Hematopoietic multipotent progenitor cell (in vitro differentiated cells): ENCODE measurements at places on chromosomes 6 and 20.

GRCh38 chr6:130890521-130890971 lies 63.3 kb downstream of the SMLR1 start:
- DNase-seq: no peak

DNA sequence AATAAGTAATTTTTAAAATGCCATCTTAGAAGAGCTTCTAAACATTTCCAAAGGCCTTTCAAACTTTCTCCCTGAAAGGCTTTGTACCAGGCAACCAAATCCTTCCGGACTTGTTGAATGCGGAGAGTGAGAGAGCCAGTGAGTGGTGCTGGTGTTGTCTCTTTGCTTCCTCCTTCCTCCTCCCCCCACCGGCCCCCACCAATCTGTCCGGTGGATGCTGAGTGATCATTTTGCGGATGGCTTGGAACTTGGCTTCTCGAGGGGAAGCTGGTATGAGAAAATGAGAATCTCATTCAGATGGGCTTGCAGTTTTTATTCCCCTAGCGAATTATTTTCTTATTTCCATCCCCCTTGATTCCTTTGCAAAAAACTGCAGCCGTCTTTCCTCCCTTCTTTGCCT lies 97.3 kb downstream of the ANKRD60 start:
- no peak for DNase-seq

GRCh38 chr20:15379681-15380296 lies 1042.4 kb upstream of the FLRT3 start:
- DNase-seq: no peak

DNA sequence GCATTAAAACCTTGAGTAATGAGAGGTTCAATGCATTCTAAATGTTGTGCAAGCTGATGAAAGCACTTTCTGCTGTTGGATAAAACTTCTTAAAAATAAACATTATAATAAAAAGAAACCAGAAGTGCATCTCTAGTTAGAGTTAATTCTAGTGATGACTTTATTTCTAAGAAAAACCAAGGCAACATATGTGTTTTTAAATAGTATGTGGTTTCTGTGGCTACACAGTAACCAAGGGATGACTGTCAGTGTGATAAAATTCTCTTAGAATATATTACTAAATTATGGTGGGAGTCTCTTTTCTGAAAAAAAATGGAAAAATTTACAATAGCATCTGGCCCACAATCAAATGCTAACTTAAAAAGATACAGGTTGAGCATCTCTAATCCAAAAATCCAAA lies 117.0 kb downstream of the ME1 start:
- DNase-seq: peak; percentile 9

GRCh38 chr6:38370653-38371601 lies 268.8 kb downstream of the BTBD9 start:
- DNase-seq: no peak

DNA sequence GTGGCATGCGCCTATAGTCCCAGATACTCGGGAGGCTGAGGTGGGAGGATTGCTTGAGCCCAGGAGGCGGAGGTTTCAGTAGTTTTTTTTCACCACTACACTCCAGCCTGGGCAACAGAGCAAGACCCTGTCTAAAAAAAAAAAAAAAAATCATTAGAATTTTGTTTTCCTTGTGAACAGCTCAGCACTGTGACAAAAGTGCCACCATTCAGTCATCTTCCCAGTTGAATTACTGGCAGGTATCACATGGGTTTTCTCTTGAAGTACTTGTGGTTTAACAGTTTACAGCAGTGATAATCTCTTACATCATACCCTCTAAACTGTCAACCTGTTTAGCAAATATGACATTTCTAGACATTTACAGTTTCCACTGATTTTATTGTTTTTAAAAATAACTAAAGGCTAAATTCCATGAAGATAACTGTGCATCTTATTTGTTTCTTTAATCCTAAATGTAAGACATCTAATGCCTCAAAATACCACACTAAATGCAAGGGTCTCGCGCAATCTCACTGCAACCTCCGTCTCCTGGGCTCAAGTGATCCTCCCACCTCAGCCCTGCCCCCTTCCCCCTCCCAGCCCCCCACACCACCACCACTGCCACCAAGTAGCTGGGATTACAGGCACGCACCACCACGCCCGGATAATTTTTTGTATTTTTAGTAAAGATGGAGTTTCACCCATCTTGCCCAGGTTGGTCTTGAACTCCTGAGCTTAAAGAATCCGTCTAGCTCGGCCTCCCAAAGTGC lies 7.0 kb downstream of the TRPC4AP start:
- no peak for DNase-seq

DNA sequence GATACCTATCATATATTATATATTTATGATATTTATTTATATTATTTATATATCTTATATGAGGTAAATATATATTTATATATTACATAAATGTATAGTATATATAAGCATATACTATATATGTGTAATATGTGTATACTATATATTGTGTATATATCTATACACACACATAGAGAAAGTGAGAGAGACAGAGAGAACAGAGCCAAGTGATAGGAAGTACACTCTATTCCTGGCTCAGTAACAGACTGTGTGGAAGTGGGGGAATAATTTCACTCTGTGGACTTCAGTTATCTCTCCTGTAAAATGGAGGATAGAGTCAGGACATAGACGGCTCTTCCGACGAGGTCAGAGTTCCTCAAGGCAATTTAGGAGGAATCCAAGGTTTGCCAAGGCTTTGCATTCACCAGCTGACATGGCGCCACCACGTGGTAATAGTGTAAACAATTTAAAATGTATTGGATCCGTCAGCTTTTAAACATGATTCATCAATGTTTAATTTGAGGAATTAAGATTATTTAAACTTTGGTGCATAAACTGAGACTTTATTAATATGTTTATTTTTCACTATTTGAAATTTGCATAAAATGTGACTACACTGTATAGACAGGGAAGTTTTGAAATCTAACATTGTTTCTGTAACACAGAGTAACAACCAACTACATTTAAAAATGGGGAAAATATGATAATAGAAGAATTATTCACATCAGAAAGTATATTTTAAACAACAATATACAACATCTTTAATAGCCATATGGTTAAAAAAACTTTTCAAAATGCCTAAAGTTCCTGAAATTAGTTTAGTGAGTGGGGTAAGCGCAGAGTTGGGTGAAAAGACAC lies 75.4 kb upstream of the TMEM244 start:
- DNase-seq: peak; percentile 73

- DNase-seq: no peak
These were observed 216.8 kb upstream of the CITED2 start for GRCh38 chr6:139591075-139591865.

GRCh38 chr20:46928580-46929132 lies 34.0 kb downstream of the EYA2 start:
- DNase-seq: no peak

DNA sequence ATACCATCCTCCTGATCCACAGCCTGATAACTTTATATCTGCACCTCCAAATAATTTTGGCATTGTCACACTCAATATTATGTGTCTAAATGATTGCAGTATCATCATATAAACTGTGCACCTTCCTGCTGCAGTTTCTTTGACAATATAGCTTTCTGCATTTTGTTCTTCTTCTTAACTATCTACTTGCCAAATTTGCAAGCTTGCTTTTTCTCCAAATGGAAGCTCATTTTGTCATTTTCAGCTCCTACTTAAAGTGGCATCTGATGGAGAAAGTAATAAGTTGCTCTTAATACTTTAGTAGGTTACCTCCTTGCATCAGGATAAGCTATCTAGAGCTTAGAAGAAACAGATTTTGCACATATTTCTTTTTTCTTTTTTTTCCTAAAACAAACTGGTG lies 74.0 kb upstream of the DEFB112 start:
- no peak for DNase-seq

GRCh38 chr6:33142501-33143070 lies 49.7 kb downstream of the COL11A2 start:
- DNase-seq: no peak

DNA sequence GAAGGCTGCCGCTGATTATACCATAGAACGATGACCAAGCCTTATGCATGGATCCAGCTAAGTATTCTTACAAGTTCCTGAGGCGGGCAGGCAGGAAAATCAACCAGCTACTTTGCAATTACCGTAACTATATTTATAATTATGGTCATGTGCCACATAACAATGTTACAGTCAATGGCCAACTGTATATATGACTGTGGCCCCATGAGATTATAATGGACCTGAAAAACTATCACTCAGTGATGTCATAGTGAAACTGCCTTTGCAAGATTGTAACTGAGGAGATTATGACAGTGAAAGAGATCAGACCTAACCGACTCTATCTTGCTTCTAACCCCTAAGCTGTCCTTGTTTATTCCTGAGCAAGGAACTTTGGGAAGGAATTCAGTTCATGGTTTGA lies 33.1 kb upstream of the FAM135A start:
- DNase-seq: no peak

GRCh38 chr6:106381881-106382280 lies 21.4 kb downstream of the CRYBG1 start:
- DNase-seq: no peak

GRCh38 chr6:104527761-104528415 lies 331.8 kb downstream of the HACE1 start:
- DNase-seq: no peak

DNA sequence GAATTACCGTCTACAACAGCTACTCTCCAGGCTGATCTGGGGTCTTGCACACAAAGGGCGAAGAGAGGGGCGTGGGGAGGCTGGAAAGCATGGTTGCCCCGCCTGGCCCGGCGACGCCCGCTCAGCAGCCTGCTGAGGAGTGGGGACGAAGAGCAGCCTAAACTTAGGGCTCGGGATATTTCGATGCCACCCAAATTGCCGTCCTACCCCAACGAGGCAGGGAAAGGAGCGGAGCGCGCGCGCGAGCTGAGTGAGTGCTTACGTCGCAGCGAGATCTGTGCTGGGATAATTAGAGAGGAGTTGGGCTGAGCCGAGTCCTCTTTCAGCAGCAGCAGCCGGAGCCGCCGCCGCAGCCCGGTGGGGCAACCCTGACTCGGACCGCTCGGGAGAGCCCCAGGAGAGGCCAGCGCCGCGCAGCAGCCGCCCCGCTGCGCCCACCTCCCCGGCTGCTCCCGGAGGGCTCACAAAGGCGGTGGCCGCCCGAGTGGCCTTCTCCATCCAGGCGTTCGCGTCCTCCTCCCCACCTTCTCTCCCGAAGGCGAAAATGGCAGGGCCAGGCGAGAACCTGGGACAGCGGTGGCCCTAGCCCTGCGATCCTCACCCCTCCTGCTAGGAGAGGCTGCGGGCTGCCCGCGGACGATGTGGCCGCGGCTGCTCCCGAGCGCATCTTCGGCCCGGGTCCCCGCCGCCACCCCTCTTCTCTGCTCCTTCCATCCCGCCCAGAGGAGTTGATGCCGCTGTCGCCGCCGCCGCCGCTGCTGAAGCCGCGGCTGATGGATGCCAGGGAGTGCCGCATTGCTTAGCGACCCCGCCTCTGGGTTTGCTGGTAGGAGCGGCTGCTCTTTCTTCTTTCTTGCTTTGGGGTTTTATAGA lies at the start of gene CLVS2:
TSS of gene CLVS2 (plus strand) at position 315 of the 873 bp plus-strand sequence. CDS start 1,543 bp downstream, outside the sequence.
- peak; percentile 6 for DNase-seq

GRCh38 chr20:36969478-36970186 lies 18.1 kb upstream of the SAMHD1 start:
- DNase-seq: no peak

DNA sequence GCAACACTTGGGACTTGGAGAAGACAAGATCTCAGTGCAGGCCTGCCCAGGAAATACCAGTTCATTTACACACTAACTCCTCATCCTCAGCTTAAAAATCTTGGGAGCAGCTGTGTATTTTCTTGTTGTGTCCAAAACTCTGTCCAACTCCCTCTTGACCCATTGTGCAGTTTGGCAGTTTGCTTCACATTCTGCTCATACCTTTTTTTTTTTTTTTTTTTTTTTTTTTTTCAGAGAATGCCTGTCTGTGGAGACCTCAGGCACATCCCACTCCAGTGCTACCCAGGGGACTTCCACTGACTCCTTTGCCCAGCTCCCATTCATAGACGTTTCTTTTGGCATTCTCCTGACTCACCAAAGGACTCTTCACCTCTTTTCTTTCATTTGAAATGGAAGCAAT lies 265.8 kb upstream of the TCF21 start:
- DNase-seq: no peak

DNA sequence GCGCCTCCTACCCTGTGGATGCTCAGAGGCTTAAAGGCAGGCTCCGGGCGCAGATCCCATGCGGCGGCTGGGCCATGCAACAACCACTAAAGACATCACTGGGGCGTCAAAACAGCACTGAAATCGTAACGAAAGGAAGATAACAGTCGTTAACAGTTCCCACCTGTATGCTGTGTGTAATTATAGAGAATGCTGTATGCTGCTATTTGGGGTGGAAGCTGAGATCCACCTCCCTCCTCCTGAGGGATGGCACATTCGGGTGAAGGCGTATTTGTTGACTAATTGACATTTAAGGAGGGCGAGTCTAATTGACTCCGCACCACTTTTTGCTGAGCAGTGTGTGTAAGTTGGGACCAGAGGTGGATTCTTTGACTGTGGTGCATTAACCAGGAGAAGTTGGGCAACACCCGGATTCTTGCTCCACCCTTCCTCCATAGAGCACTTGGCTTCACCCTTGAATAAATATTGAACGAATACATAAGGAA lies 687 bp downstream of the SLC35A1 start:
- no peak for DNase-seq
